ENCODE measurements at places on chromosomes 4 and X. TPM values are rescaled to one million over a fixed set of nuclear protein-coding genes. Genes with fewer than 3 reads are reported as not detected.

DNA sequence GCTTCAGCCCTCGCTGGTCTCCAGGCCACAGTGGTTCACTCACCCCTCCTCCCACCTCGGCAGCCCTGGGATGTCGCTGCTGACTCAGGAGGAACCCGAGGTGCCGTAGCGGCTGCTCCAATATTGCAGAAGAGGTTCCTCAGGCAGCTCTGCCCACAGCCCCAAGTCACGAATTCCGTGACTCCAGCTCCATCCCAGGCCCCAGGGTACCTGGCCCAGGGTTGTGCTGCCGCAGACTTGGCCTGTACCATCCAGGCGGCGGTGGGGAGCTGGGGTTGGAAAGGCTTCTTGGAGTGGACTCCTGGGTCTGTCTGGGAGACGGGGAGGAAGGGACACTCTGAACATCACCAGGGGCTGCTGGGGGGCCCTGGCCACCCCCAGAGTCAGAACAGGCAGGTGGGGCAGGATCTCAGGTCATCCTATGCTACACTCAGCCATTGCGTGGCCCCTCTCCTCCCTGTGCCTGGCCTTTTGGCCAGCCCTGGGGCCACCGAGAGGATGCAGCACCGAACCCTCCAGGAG is 728 bp upstream of the HGFAC start:
- no peak overlapping the region for H3K27ac ChIP-seq
- H3K27me3 ChIP-seq = no peaks in the 10 kb centered on the region
- no peaks in the 10 kb centered on the region for H3K4me1 ChIP-seq
- DNase-seq = no peak
- H3K36me3 ChIP-seq = no peaks in the 10 kb centered on the region

DNA sequence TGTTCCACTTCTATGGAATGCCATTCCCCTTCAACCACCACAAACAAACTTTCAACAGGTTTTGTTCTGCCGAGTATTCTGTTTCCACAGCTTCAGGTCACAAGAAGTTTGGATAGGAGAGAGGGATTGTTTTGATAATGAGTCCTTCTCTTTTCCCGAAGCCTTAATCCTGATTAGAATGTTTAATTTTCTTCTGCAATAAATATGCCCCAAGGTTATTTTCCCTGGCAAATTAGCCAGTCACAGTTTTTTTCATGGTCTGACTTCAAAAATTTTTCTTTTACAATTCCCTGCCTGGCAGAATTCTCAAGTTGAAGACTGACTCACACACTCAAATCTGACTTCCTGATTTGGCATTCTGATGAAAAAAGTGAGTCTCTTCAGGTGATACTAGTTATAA is 33.1 kb upstream of the EDNRA start:
- H3K4me1 ChIP-seq = no peaks in the 10 kb centered on the region
- no peak overlapping the region for H3K4me3 ChIP-seq
- H3K27me3 ChIP-seq = peaks cover 1% of the 10 kb centered on the region
- H3K27ac ChIP-seq = no peak overlapping the region

DNA sequence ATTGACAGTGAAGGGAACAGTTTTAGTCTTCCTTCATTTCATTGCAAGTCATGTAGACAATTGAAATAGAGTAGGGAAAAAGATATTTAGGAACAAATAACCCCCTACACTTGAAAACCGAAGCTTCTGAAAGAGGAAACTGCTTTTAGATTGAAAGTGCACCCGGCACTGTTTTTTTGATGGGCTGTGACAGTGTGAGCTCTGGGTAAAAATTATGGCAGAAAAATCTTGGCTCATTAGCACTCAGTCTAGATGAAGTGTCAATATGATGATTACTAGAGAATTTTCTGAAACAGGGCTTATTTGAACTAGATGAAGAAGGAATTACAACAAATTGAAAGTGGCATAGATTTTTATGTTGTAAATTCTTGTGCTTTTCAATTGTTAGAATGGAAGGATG is 1132.4 kb downstream of the RAPGEF2 start:
- H3K36me3 ChIP-seq = no peaks in the 10 kb centered on the region
- no peaks in the 10 kb centered on the region for H3K27me3 ChIP-seq
- H3K4me1 ChIP-seq = no peaks in the 10 kb centered on the region
- H3K4me3 ChIP-seq = no peak overlapping the region
- no peak for DNase-seq
- no peak overlapping the region for H3K27ac ChIP-seq

DNA sequence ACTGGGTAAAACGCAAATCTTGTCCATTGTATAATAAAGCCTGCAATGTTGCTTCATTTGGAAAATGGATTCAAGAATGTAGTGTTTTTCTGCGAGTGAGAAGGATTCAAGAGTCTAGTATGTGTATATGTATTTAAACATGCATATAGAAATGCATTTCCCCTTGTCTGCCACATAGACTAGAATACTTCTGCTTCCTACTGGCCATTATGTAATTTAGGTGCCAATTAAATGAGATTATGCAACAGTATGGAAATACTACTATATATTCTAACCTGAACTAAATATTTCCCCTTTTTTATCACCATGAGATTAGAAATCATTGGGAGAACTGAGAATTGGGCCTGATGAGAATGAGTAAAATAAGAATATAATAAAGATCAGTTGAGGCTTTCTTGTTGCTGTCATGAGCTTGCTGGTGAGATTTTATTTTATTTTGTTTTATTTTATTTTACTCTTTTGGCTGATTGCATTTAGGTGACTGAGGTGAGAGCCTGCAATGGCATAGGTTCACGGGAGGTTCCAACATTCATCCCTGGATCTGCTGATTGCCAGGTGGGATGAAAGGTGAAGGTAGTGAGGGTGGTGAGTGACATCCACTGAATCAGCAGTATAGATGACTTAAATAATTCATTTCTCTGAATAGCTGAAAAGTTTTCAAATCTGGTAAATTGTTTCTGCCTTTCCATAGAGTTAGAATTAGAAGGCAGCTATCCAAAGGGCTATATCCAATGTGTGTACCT is 95.6 kb upstream of the SLC4A4 start:
- no peak overlapping the region for H3K4me3 ChIP-seq
- H3K27ac ChIP-seq = no peak overlapping the region
- H3K4me1 ChIP-seq = no peaks in the 10 kb centered on the region
- H3K36me3 ChIP-seq = no peaks in the 10 kb centered on the region
- no peaks in the 10 kb centered on the region for H3K27me3 ChIP-seq

DNA sequence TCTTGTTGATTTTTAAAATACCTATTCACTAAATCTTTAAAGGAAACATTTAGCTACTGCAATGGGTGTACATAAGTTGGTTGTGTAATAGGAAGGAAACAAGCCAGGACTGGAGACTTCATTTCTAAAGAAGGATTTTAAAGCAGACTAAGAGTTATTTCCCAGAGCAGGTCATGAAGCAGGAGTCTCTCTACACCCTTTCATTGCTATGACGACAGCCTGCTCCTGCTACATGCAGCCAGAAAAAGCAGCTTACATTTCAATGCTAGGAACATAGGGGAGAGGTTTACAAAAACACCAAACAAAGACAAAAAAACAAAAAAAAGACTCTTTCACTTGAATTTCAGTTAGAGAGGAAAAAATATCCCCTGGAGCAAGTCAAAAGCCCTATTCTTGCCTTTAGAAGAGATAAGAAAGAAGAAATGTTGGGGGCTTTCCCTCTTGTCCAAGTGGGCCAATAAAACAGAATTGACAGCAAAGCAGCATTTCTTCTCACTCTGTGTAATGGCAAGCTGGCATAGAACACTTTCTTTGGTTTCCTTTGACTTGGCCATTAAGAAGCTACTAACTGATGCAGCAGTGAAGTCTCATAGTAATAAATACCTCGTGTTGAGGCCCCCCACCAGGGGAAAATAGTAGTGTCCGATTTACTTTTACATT is 3.4 kb downstream of the SPARCL1 start:
- H3K36me3 ChIP-seq = peaks cover 4% of the 10 kb centered on the region
- DNase-seq = no peak
- no peaks in the 10 kb centered on the region for H3K27me3 ChIP-seq

- DNase-seq = no peak
- no peaks in the 10 kb centered on the region for H3K4me1 ChIP-seq
- H3K27ac ChIP-seq = no peak overlapping the region
These were observed 624.4 kb upstream of the MAGEB2 start for GRCh38 chrX:29590921-29591320.

DNA sequence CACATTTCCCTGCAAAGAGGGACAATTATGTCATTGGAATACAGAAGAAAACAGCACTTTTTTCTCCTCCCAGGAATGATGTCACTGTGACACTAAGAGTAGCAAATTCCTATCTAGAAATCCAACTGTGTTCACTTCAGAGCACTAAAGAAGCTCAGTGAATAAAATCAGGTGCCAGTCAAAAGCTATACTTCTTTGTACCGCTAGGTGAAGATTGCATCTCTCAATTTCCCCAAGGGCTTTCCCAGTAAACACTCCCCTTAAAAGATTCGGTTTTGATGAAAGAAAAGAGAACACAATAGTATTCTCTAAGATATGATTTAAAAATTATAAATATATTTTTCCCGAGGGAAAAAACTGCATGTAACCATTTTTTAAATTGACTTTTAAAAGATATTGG is 104.7 kb upstream of the MID1 start:
- no peak overlapping the region for H3K4me3 ChIP-seq
- H3K27ac ChIP-seq = no peak overlapping the region

- DNase-seq = no peak
- no peak overlapping the region for H3K4me3 ChIP-seq
- no peak overlapping the region for H3K27ac ChIP-seq
- H3K36me3 ChIP-seq = no peaks in the 10 kb centered on the region
- H3K27me3 ChIP-seq = no peaks in the 10 kb centered on the region
These were observed 22.3 kb downstream of the APLN start for GRCh38 chrX:129632443-129632842.

DNA sequence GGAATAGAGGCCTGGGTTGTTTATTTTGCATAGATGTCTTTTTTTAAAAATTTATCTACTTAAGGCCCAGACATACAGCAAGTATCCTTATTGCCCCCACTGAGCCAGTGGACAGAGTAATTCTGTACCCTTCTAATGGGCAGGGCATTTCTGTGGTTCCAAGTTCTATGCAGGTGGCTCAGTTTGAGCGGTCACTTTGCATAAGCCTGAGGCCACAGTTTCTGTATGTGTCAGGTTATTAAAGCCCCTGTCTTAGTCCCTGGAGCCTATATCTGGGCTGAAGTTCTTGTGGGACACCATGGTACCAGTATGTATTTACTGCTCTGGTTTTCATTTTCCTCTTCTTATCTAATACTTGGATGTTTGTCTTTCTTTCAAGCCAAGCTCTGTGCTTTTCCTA is 168.8 kb downstream of the MID1IP1 start:
- no peak for DNase-seq
- H3K27me3 ChIP-seq = no peaks in the 10 kb centered on the region
- H3K27ac ChIP-seq = no peak overlapping the region
- no peak overlapping the region for H3K4me3 ChIP-seq
- H3K4me1 ChIP-seq = peaks cover 8% of the 10 kb centered on the region
- H3K36me3 ChIP-seq = no peaks in the 10 kb centered on the region

DNA sequence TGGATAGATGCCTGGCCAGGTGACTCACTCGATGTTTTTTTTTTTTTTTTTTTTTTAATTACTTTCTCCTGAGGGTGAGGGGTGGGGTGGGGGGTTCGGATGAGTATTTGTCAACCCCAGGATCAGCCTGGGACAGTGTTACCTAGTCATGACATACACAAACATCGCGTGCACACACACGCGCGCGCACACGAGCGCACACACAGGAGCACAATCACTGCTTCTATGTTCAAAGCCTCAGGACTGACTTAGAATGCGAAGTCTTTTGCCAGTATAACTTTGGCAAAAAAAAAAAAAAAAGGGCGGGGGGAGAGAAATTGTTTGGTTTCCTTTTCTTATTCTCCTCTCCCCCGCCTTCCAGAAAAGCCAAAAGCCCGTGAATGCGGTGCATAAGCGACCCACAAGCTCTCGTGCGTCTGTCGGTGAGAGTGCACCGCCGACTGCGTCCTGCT is 115.0 kb upstream of the TEX13C start:
- no peak overlapping the region for H3K27ac ChIP-seq
- peaks cover 34% of the 10 kb centered on the region for H3K27me3 ChIP-seq
- peaks cover 13% of the 10 kb centered on the region for H3K4me1 ChIP-seq
- no peaks in the 10 kb centered on the region for H3K36me3 ChIP-seq
- H3K4me3 ChIP-seq = peak overlapping the region; percentile 69
- no peak for DNase-seq

DNA sequence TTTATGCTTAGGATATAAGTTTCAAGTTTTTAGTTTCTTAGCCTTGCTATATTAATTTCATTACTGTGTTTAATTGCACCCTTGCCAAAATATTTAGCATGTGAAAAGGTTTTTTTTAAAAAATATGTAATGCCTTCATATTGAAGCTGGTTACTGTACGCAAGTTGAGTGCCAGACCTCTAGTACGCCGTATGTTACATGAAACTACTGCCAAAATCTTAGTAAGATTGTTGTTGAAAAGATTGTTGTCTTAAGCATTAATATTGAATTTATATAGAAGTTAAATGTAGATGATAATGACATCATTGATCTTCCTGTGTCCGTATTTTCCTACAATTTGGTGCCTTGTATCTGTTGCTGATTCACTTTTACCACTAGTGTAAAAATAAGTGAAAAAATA is 37.1 kb downstream of the FAM133A start:
- no peaks in the 10 kb centered on the region for H3K4me1 ChIP-seq
- no peaks in the 10 kb centered on the region for H3K27me3 ChIP-seq
- no peak for DNase-seq
- H3K36me3 ChIP-seq = no peaks in the 10 kb centered on the region
- H3K27ac ChIP-seq = no peak overlapping the region
- H3K4me3 ChIP-seq = no peak overlapping the region

- no peaks in the 10 kb centered on the region for H3K27me3 ChIP-seq
- H3K36me3 ChIP-seq = no peaks in the 10 kb centered on the region
- H3K4me3 ChIP-seq = no peak overlapping the region
- H3K4me1 ChIP-seq = no peaks in the 10 kb centered on the region
- no peak for DNase-seq
These were observed 257.3 kb upstream of the TAPT1 start for GRCh38 chr4:16483540-16483939.

GRCh38 chr4:89988268-89988667 is 93.6 kb downstream of the MMRN1 start:
- H3K27ac ChIP-seq = no peak overlapping the region
- H3K36me3 ChIP-seq = no peaks in the 10 kb centered on the region
- H3K4me3 ChIP-seq = no peak overlapping the region
- DNase-seq = no peak

DNA sequence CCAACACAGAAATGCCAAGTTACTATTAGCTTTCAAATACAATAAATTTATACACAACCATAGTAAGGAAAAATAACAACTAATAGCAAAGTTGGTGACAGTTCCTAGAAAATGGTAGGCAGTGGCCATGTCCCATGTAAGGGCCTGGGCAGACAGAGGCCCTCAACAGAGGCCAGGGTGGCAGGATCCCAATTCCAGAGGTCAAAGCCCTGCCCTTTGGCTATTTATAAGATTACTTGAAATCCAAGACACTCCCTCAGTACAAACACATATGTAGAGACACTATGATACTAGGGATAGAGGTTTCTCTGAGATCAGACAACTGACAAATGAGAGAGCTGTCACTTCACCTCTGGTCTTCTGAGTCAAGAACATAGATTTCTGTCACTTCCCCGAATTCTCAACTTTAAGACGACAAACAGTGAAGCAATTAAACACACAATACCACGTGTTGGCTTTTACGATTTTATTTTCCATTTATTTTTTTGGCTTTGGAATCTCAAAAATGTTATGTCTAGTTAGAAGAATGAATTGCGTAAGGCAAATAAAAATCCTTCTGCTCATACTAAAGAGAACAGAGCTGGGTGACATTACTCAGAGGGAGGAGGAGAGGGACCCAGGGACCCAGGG is 16.3 kb upstream of the MAOB start:
- no peak for DNase-seq
- H3K36me3 ChIP-seq = no peaks in the 10 kb centered on the region
- no peaks in the 10 kb centered on the region for H3K27me3 ChIP-seq
- no peak overlapping the region for H3K27ac ChIP-seq
- H3K4me3 ChIP-seq = no peak overlapping the region

The STK32B gene
- total RNA-seq = not detected

The KLHL4 gene
- not detected for total RNA-seq

The TLL1 gene
- not detected for total RNA-seq

The SCD5 gene
- 0.12 TPM for total RNA-seq

The SMR3B gene
- total RNA-seq = not detected

The AKAP14 gene
- not detected for total RNA-seq

Measured in activated naive CD4-positive, alpha-beta T cell treated with anti-CD3 and anti-CD28 coated beads for 36 hours (primary cell).